ENCODE measurements at places on chromosomes 1 and 21.
A peak's percentile ranks its signal among the peaks of the same experiment; 100 is the strongest.

DNA sequence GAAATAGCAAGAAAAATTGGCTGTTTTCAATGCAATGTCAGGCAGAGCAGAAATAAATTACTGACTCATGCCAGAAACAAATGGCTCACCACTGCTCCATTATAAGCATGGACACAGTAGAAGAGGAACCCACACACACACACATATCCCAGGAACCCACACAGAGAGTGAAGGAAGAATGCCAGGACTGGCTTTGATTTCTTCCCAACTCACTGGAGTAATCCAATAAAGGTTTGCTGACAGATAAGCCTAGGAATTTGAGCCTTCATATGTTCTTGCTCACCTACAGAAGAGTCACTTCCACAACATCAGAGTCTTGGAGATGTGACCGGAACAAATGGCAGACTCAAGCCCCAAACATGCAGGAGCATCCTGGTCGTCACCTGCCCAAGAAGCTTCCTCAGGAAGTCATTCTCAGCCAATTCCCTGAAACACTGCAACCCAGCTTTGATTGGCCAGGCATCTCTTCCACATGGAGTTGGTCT, 2.2 kb downstream of the SH3BP5L start:
- no peak for DNase-seq

DNA sequence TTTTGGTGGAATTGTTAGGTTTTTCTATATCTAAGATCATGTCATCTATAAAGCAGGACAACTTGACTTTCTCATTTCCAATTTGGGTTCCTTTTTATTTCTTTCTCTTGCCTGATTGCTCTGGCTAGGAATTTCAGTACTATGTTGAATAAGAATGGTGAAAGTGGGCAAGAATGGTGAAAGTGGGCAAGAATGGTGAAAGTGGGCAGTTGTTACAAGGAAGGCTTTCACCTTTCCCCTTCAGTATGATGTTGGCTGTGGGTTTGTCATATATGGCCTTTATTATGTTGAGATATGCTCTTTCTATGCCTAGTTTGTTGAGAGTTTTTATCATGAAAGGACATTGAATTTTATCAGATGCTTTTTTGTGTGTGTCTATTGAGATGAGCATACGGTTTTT, 64.5 kb downstream of the XPR1 start:
- DNase-seq, result no peak

DNA sequence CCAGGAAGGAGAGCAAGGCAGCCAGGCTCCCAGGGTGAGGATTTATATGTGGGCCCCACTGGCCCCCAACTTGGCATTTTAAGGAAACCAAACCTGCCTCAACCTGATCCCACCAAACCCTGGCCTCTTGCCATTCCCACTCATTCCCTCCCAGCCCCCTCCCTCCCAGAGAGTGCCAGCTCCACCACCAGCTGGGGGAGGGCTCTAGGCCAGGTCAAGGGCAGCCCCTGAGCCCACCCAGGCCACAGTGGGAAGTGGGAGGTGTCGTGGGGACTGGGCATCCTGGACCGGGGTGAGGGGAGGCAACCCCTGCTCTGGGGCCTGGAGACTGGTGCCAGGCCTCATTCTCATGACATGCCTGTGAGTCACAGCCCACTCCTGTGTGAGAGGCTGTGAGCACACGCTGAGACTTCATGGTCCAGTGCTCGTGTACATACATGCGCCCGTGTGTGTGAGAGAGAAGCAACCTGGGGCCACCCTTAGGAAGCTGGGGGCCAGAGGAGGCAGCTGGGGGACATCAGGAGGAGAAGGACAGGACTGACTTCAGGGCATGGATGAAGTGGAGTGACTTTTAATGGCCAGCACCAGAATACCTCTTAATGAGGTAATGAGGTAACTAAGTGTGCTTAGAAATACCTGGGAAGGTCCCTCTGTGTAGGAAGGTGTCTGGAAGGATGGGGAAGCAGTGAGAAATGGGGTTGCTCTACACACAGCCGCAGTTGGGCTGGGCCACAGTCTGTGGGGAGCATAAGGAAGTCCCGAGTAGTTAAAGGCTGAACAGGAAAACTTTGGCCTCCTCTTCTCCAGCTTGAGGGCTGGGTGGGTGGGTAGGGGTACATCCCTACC, at the start of gene S100A2:
Gene S100A2 (minus strand): TSS at position 316 of the 846 bp plus-strand sequence. CDS start 1,967 bp downstream, outside the sequence.
- peak; percentile 30 for DNase-seq

DNA sequence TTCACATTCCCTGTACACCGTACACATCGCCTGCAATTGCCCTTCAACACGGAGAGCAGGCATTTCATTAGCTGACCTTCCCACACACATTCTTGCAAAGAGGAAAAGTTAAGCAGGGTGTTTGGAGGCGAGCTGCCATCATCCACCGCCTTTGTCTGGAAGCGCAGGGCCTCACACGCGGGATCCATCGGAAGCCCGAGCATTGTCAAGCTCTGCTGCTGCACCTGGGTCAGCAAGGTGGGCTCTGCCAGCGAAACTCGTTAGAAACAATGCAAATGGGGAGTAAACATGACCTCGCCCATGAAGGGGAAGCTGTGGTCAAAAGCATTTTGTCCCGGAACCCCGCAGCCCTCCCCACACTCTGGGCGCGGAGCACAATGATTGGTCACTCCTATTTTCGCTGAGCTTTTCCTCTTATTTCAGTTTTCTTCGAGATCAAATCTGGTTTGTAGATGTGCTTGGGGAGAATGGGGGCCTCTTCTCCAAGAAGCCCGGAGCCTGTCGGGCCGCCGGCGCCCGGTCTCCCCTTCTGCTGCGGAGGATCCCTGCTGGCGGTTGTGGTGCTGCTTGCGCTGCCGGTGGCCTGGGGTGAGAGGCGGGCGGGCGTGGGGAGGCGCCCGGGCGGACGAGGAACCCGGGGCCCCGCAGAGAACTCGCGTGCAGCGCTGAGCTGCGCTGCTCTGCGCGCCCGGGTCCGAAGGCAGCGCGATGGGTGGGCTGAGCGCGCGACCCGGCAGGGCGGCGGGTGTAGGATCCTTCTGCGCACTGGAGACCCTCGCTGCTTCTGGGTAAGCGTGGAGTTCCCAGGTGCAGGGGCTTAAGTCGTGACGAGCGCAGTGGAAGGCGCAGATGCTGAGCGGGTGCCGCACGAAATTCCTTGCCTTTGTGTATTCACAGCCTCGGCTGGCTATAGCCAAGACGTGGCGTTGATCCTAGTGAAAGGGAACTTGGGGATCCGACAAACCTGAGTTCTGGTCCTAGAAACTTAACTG, at the start of gene CR1:
Gene CR1 (plus strand): TSS at position 357 of the 992 bp plus-strand sequence. CDS start 111 bp downstream, at position 468.
- DNase-seq, result peak; percentile 8

DNA sequence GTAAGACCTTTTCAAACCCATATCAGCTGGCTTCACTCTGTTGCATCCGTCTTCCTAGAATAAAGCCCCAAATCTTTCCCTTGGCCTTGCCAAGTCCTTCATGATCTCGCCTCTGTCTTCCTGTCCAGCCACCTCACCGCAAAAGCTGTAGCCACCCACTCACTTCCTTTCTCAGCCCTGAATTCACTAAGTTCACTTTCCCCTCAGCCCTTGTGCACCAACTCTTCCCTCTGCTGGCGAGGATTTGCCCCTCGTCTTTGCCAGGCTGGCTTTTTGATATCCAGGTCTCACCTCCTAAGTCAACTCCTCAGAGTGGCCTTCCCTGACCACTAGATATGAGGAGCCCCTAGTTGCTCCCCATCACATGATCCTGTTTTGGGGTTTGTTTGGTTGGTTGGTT, 3.9 kb upstream of the COL16A1 start:
- DNase-seq, result no peak

DNA sequence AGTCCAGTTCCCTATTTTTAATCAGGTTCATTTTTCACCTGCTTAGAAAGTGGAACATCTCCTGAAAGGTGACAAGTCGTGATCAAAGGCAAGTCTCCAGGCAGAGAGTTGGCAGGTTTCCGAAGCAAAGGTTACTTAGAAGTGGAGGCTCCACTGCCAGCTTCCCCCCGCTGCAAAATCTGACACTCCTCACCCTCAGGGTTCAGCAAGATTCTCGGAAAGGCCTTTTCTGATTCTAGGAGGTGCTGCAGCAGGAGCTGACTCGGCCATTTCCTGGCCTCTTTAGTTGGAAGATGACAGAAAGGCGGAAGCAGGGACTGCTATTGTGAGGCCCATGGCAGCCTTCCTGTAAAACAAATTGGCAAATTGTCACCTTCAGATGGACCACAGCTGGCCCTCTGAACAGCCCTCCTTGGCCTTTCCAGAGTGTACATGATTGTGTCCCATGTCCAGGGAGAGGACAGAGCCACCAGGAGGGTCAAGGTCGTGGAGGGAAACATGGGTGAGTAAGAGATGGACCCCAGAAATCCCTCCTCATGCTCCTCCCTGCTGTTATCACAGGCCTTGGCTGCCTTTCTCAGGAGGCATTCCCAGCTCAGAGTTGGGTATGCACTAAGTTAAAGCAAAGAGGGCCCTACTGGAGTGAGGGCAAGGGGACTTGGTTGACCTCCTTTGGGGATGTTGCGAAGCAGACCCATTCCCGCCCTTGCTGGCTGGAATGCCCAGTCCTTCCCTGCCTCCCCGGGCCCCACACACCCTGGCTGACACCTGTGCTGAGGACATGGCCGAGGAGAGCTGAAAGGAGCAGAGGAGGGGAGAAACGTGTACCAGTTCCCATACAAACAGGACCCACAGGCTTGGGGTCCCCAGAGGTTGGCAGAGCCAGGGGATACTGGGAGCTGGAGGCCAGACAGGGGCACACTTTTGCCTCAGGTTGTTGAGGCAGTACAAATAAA, 115.5 kb upstream of the IRF2BP2 start:
- DNase-seq, result no peak

- no peak for DNase-seq
Measured at GRCh38 chr21:40967771-40968170, 120.8 kb upstream of the DSCAM start.

- DNase-seq, result no peak
Measured at GRCh38 chr1:1876335-1876930, 14.5 kb downstream of the GNB1 start.

- no peak for DNase-seq
Measured at GRCh38 chr1:34053660-34054059, 111.4 kb downstream of the CSMD2 start.

DNA sequence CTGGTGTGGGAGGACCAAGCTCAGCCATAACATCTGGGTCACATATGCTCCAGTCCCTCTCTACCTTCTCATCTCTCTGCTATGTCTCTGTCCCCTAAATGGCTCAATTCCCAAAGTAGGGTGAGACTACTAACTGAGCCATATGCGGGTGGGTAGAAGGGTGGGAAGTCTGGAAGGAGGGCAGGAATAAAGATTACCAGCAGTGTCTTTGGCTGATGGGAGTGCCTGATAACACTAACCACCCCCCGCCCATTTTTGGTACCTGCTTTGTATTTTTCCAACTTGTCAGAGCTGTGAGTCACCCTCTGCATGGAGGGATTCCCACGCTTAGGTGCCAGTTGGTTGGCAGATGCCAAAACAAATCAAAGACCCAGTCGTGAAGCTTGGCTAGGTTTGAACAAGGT, 14.9 kb upstream of the SSBP3 start:
- no peak for DNase-seq

DNA sequence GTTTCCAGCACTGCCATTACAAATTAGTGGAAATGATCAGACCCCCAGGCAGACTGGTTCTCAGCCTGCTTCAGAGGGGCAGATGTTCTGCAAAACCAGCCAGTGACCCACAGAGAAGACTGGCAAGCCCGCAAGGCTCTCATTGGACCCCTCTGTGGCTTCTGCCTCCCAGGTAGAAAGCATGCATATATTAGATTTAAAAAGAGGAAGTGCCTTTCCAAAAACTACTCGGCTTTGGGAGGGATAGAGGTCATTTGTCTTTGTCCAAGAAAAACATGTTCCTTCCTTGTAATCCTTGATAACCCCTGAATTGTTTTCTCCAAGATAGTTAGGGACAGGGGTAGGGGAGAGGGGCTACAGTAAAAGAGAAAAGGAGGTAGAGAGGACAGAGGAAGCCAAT, 11.8 kb downstream of the HIVEP3 start:
- no peak for DNase-seq

GRCh38 chr1:180937624-180938225, 25.0 kb downstream of the KIAA1614 start:
- no peak for DNase-seq

DNA sequence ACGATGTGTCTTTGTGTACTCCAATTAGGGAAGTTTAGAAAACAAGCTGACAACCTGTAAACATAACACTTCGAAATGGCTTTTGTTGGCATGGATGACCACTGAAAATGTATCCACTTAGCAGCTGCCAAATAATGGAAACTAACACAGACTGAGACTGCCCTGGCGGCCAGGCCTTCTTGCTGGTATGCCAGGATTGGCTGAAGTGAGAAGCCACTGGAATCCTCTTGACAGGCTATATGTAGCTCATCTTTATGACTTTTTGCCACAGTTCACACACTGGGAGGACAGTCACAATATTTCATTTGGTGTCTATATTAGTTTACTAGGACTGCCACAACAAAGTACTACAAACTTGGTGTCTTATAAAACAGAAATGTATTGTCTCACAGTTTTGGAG, 12.9 kb upstream of the CTBS start:
- DNase-seq, result no peak

DNA sequence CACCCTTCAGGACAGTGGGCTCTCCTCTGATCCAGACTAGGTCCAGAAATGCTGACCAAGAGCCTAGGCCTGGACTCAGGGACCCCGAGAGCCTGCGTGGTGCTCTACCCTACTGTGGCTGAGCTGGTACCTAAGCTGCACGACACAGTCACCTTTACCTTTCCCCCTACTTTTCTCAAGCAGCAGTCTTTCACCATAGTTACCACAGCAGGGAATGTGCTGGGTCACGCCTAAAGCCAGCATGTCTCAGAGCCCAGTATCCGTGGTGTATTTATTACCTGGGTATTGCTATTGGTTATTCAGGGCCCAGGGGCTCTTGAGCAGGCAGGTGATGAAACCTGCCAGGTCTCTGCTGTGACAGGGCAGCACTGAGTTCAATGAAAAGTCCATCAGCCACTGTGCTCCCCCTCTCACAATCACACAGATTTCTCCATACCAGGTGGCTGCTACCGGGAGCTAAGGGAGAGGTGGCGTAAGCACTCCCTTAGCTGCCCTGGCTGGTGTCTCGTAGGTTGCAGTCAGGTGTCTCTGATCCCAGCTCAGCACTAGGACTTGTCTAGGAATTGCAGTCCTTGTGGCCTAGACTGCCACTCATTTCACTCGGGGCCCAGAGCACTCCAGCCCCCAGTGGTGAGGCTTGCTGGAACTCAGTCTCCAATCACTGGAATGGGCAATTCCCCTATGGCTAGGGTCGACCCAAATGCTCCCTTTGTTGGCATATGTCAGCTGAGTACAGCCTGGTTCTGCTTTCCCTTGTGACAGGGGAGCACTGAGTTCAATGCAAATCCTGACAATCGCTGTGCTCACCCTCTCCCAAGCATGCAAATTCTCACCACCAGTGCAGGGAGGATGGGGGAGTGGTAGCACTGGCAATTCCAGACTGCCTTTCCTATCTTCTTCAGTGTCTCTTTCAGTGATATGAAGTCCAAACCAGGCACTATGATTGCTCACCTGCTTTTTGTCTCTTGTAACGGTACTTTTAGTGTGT, 128.7 kb downstream of the PHTF1 start:
- no peak for DNase-seq

- DNase-seq, result no peak
Measured at GRCh38 chr21:45821315-45821962, 160.1 kb upstream of the COL6A1 start.
